ENCODE measurements at places on chromosomes 4 and X. TPM values are rescaled to one million over a fixed set of nuclear protein-coding genes. Genes with fewer than 3 reads are reported as not detected.

FAM236C gene
- not detected for total RNA-seq

PLXNB3 gene
- 12.5 TPM for total RNA-seq

LEF1 gene
- total RNA-seq, result not detected

LIMCH1 gene
- total RNA-seq, result 17.4 TPM

FAAH2 gene
- total RNA-seq, result 0.11 TPM

STATH gene
- total RNA-seq, result not detected

HERC5 gene
- total RNA-seq, result 0.32 TPM

RRH gene
- total RNA-seq, result not detected

GCNA gene
- total RNA-seq, result 2.2 TPM

ZXDA gene
- 3.7 TPM for total RNA-seq

TMEM271 gene
- not detected for total RNA-seq

CCDC158 gene
- not detected for total RNA-seq

SHROOM4 gene
- 1.7 TPM for total RNA-seq

POU4F2 gene
- not detected for total RNA-seq

- DNase-seq, result no peak
These were observed 6.9 kb downstream of the L1CAM start for GRCh38 chrX:153878969-153879653.

DNA sequence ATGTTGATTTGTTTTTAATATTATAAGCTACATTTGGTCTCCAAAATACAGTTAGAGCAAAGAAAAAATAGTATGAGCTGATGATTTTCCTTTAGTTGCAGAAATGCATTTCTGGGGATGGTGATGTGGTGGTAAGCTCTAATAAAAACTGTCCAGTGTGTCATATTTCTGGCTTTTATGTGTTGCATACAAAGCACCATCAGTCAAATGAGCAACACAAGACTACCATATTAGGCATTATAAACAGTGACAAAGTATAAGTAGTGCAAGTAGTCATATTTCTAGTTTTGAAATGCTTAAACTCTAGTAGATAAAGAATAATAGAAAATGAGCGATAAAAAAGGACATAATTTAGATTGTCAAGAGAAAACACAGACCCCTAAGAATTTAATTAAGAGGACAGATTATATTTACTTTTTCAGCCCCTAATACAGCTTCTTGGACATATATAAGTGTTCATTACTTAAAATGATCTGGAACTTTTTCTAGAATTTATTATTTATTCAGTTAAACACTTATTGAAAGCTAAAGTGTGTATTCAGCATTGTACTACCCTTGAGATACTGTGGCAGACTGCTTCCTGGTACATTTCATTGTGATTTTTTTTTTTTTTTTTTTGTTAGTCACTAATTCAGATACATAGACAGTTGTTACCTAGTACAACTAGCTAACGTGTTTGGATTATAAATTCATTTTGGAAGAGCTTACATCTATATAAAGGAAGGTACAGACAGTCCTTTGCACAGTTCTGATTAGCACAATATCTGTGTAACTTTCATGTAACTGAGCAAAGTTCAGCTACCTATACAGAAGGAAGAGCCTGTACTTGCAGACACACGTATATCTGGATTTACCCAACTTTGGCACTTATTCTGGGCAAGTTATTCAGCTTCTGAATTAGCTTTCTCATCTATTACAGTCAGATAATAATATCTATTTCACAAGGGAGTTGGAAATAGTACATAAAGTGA, 22.3 kb downstream of the RAP1GDS1 start:
- DNase-seq, result peak; percentile 43

- peak; percentile 86 for DNase-seq
These were observed 49.2 kb downstream of the SEL1L3 start for GRCh38 chr4:25813448-25814106.

DNA sequence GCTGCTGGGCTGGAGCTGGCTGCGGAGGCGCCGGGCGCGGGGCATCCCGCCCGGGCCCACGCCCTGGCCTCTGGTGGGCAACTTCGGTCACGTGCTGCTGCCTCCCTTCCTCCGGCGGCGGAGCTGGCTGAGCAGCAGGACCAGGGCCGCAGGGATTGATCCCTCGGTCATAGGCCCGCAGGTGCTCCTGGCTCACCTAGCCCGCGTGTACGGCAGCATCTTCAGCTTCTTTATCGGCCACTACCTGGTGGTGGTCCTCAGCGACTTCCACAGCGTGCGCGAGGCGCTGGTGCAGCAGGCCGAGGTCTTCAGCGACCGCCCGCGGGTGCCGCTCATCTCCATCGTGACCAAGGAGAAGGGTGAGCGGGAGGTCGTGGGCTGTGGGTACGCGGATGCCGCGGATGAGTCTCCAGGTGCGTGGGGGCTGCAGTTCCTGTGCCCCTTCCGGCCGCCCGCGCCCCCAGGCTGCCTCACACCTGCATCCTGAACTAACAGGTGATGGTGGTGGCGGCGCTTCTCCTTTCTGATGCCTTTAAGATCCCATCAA, 499 bp downstream of the CYP2U1 start:
- DNase-seq, result no peak

DNA sequence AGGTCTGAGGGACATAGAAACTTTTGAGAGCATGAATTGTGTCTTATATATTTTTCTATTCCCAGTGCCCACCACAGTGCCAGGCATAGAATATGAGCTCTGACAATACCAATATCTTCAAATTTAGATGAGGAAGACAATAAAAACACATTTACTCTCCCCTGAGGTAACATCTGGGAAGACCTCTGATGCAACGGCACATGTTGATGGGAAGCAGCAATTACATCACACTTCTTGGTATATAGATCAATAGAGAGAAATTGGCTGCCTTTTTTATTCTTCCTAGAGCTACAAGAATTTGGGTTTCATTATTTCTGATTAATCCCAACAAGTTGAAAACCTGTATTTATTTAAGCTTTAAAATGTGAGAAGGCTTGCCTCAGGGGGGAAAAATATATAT, 67.4 kb upstream of the SMAD1 start:
- no peak for DNase-seq

DNA sequence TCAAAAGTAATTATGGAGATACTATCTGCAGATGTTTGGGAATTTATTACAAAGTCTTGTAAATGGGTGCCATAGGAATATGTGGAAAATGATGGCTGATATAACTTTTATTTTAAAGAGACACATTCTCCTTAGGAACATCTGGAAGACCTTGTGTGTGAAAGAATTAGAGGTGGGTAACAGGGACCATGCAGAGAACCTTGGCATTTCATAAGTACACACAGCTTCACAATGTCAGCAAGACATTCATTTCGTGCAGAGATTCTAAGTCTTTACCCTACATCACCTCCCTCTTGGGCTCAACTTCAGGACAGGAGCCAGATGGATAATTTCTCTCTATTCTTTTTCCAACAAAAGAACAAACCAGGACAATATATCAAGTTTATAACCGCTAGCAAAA, 458.1 kb upstream of the INTU start:
- no peak for DNase-seq

DNA sequence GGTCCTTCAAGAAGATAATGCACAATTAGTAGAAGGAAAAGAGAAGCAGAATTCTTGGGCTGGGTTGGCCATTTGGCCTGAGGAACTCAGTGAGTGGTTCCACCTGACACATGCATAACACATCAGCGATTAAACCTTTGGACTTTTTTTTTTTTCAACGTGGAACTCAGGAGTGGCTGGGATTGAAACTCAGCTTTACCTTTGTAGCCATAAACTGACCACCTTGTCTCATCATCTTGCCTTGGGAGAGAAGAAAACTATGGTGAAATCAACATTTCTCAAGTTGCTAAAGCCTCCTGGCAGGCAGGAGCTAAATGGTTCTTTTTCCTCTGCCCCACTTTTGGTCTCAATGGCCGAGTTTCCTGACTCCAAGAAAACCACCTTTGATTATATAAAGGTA, 16.3 kb downstream of the PTTG2 start:
- DNase-seq, result peak; percentile 34

DNA sequence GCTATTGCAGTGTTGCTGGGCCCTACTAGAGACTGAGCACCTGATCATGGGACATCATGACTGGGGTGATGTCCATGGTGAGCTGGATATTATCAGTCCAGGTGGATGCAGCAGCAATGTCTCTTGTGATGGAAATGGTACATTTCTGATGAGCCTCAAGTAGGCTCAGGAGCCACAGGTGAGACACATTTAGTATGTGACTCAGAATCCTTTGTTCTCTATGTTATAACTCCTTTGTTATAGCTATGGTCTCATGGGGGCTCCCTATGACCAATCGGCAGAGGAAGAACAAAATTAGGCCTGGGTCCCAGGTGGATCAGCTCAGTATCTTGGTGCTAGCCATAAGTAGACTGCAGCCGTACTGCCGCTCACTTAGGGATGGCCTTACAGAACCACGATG, 107.9 kb upstream of the FAT1 start:
- DNase-seq, result no peak

DNA sequence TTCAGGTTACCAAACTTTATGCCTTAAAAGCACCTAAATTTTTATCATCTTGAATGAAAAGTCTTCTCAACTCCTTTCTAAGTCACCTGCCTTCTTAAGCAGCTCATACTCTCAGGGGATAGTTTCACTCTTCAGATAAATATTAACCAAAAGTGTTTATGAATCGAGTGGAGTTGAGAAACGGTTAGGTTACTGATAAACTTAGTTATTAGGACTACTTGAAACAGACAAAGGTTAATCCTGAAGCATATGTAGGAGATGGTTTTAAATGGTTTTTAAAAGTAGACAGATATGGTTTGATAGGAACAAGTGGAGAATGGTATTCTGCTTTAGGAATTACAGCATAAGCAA, 32.8 kb downstream of the CLDN22 start:
- DNase-seq, result no peak

DNA sequence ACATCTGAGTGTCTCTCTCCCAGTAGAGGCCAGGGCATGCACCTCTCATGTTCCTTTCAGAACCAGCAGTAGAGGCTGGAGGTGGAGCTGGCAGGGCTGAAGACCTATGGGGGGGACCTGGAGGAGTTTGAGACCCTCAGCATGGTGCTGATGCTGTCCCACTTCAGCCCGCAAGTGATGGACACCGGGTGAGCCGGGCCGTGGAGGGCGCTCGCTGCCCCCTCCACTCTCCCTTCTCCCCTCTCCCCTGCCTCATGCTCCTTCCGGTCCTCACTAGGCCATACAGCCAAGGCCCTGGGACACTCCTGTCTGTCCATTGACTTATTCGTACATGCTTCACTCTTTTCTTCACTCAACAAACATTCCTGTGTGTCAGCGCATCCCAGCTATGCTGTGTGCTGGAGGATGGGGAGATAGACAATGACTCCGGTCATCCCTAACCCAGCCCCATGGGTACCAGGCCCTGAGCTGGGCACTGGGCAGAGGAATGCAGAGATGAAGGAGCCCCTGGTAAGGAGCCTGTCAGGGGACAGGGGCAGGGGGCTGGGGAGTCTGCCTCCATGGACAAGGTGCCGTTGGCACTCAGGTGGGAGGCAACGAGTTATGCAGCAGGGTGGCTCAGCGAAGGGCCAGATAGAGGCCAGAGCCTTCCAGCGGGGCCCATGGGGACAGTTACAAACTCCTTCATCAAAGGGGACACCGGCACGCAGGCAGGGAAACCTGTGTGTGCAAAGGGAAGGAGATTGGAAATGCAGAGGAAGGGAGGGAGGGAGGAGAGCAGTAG, 28.4 kb upstream of the WFS1 start:
- DNase-seq, result no peak

DNA sequence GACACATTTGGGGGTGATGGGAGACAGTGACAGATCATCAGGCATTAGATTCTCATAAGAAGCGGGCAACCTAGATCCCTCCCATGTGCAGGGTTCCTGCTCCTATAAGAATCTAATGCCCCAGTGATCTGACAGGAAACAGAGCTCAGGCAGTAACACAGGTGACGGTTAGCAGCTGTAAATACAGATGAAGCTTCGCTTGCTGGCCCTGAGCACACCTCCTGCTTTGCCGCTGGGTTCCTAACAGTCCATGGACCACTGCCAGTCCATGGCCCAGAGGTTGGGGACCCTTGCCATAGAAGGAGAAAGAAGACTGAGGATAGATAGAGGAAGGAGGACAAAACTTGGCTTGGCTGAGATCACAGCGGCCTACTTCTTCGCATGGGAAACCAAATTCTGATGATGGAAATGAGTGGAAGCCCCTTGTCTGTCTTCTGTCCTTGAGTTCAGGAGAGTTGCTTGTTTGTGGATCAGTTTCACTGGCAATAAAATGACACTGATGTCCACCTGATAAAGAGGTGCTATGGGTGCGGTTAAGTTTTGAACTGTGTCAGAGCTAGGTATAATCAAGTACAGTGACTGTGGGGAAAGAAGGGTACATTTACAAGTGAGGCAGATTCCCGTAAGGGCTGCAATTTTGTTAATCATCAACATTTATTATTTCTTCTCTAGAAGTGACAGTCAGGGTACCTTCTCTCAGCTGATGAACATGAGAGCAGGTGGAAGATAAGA, 1.7 kb upstream of the TIFA start:
- no peak for DNase-seq

- no peak for DNase-seq
These were observed at the start of gene AGTR2 for GRCh38 chrX:116170511-116170910. Gene AGTR2 (plus strand): TSS chrX:116170744. CDS start chrX:116172281, 1,537 bp downstream.

DNA sequence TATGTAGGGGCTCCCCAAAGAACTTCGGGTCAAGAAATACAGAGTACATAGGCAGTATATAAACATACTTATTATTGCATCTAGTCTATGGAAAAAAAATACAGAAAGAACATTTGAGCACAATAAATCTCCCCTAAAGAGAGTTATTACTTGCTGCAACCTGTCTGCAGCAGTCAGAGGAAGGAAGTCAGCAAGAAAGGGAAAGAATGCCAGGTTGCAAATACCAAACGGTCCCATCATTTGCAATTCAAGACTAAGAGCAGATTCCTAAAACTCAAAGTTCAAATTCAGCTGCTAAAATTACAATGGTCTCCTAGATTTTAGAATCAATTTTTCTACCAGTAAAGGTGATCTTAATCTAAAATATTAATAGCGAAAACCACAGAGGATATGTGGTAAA, 236.2 kb upstream of the NUDT6 start:
- DNase-seq, result no peak

DNA sequence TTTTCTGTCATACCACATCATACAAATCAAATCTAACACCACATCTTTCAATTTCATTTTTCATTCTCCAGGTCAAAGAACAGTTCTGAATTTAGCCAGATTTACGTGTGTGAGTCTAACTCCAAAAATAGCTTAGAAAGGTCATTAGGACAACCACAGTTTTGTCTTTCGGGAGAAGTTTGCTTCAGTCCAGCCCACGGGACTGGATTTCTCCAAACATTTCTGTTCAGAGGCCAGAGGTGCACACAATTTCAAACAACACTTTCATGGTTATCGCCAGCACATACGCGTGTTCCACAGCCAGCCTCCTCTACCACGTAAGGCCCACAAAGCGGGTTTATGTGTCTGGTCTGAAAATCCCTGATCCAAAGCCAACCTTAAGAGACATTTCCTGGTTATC, 65.9 kb downstream of the VEGFC start:
- DNase-seq, result no peak

DNA sequence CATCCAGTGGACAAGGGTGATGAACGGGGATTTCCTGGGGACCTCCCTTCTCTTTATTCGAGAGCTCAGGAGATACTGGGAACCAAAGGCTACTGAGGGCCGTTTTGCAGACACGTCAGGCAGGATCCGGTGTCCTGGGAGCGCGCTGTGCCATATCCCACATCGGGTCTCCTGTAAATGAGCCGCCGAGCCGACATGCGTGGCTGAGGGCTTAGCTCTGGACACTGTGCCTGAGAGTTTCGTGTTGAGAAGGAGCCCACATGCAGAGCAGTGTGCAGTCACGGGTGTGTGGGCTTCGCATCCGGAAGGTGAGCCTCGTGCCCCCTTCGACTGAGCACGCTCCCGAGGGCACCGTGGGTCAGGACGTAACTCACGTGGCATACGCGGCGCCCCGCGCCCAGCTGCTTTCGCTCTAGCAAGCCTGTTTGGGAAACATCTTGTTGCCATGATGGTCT, 28.5 kb upstream of the HGFAC start:
- no peak for DNase-seq

- no peak for DNase-seq
These were observed 508.5 kb downstream of the MID1IP1 start for GRCh38 chrX:39309721-39310152.

All from GM23248 (cell line).